ENCODE measurements at places on chromosomes 3 and 15.

- no peak for DNase-seq
Observed at GRCh38 chr15:70491201-70491621, 272.1 kb downstream of the UACA start.

DNA sequence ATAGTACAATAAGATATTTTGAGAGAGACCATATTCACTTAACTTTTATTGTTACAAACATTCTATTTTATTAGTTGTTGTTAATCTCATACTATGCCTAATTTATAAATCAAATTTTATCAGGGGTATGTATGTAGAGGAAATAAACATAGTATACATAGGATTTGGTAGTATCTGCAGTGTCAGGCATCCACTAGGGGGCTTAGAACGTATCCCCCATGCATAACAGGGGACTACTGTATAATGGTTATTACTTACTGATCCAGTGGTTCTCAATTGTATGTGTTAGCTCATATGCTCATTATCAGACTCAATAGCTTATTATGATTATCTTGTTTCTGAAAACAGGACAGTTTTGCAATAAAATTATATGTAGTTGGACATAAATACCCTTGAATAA, 27.6 kb downstream of the CMC1 start:
- DNase-seq: no peak

DNA sequence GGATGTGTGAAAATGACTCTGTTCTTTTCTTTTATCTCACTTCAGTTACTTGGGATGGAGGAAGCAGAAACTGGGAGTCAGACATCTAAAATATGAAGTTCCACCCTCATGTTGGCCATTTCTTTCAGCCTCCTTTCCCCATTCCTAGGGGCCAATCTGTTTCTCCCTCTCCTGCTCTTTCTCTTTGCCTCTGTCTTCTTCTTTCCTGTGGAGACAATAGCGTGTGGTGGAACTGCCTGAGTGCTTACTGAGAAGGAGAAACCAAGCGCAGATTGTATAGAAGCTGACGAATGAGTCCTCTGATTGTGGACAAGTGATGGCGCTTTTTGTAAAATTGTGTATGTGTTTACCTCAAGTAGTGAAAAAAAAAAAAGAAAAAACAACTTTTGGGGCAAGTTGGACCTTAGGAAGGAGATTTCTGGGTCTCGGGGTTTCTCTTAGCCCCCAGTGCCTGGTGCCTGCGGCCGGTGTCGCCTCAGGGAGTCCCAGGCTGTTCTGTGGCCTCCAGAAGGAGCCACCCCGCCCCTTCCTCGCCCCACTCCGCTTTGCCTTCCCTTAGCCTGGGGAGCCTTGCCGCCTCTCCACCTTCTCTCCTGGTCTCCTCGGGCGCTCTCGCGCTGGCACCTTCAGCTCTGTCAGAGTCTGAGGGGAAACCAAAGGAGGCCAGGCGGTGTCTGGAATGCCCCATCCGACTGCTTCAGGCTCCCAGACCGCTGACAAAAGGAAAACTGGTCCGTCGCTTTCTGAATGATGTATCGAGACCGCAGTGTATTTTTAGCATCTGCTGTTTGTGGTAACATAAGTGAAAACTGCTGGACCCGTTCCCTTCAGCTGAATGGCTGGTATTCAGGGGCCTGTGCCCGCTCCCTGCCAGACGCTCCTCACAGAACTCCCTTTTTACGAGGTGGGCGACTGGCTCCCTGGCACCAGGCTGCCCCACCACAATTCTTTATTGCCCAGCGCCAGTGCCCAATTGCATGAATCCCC, 30.1 kb downstream of the SCG5 start:
- DNase-seq: no peak

DNA sequence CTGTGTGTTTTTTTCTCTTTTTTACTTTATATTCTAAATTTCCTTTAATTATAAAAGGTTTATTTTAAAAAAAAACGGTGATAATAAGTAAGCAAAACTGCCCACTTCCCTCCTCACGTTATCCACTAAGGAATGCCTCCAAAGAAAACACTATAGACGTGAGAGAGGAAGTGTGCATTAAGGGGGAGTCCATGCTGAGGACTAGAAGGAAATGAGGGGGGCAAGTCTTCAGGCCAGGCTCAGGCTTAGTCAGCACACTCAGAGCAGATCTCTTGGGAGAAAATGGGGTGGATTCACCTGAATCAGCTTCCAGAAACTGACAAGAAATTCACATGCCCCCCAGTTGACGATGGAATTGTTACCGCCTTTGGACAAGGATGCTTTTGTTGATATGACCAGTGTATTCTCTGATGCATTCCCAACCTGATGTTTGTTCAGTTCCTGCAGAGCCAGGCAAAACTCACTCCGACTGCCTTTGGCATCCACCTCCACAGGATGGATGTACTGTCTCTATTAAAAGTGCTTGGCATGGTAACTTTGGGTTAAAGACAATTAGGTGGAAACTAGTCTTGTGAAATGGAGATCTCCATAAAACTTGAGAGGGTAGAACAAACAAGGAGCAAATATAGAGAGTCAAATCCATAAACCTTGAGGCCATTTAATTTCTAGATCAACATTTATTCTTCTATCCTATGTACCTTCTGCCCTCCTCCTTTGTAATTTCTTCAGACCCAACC, 167.8 kb downstream of the MYRIP start:
- DNase-seq: no peak

DNA sequence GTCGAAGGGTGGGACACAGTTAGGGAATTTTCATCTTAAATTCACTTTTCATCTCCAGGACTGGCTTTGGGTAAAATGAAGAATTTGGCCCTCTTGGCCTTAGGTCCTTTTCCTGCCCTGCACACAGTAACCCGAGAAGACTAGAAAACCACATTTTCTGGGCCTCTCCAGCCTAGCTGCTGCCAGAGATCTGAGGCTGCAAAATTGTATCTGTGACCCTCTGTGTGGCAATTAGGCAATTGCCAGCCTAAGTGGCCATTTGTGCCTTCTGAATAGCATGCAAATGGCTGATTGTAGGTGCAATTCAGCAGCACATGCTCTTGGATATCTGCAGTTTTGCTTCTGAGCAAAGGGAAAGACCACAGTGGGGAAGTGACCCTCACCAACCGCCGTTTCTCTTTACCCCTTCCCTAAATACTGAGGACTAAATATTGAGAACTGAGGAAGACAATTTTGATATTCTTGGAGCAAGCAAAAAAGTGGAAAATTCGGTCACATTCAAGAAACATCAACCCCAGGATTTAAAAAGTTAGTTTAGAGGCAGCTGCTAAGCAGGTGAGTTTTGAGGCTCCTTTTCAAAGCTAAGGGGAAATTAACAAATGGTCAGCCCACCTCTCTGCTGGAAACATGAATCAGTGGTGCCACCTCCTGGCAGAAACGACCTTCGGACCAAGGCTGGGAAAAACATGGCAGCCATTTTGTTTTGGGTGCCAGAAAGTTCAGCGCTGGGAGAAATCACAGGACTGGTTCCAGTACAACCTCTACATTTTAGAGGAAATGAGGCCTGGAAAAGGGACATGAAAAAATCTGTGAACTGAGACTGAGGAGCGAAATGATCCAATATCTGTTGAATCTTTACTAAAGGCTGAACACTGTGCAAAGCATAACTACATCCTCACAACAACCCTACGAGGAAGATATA, 56.6 kb upstream of the PRTG start:
- peak; percentile 75 for DNase-seq

DNA sequence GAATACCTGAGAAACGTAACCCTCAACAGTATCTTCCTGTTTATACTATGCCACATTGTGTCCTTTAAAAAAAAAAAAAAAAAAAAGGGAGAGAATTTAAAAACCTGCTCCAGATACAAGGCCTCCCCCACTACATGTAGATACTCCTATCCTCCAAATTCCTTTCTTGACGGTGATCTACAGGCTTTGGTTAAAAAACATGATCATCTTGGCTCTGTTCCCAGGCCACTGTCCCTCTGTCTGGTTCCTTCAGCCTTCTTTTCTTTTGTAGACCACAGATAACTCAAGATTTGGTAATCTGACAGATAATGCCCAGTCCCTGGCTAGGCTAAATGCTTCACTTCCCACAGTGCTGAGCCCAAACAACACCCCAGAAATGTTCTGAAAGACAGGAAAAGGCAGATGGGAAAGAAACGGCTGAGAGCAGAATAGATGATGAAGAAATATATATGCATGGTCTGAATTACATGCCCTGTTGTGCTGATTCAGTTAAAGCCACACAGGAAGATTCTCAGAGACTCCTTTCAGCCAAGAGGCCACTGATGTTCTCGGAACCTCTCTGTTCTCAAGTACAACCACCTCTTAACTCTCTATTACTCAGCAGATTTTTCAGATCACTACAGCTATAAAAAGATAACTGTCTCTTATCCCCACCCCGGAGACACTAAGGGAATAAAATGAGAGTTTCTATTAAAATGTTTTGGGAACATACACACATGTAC, 48.3 kb downstream of the NPTN start:
- no peak for DNase-seq

DNA sequence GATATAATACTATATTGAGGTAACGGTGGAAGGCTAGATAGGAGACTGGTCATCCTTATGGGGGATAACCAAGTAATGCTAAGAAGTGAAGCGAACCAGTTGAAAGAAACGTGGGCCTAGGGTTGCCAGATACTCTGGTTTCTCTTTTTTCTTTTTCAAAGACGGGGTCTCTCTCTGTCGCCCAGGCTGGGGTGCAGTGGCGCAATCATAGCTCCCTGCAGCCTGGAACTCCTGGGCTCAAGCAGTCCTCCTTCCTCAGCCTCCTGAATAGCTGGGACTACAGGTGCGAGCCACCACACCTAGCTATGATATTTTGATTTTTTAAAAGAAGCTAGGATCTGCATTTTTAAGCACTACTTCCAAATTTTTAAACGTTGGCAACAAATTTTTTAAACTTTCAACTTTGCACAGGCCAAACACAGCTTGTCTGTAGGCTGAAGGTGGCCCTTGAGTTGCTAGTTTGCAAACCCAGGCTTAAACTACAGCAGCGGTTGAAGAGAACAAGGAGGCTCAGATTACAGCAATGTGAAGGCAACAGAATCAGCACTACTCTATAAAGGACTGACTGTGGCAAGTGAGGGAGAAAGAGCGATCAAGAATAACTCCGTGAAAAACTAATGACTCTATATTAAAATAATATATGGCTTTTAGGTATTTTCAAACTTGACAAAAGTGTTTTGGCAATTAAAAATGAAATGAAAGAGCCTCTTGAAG, 1.2 kb upstream of the RUBCN start:
- DNase-seq: no peak

DNA sequence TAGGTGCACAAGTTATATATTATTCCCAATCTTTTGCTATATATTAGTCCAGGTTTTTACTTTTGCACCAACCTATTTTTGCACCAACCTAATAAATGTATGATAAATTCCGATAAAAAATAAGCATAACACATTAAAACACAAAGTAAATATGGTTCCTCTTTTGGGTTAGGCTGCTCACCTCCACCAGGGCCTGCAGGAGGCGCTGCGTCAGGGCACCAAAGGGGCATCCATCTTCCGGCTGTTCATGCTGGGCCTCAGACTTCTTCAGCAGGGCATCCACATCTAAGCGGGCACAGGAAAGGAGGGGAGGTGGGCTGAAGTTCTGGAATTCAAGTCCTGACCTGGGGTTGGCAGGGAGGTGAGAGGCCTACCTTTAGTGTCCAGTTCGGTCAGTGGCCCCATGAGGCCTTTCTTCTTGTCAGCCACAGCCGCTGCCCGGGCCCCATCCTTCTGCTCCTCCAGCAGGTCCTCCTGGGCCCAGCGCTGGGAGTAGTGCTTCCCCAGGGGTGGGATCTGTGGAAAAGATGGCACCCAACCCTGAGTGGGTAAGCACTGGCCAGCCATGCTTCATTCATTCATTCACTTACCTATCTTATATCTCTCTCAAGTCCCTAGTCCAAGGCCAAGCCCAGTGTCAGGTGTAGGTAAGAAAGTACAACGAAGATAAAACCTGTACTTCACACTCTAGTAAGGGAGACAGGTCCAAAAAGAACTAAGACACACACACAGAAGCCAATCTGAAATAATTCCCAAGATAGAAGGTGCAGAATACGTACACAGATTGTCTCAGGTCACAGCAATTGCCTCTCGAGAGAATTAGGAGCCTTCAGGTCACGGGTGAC, 5.2 kb downstream of the TADA3 start:
- DNase-seq: no peak
